ENCODE measurements at places on chromosomes 5 and 9.

GRCh38 chr5:35194635-35195471 lies 35.4 kb downstream of the PRLR start:
- DNase-seq, result no peak

GRCh38 chr5:136141561-136141960 lies 8.9 kb downstream of the SMAD5 start:
- no peak for DNase-seq

- DNase-seq, result no peak
Measured at GRCh38 chr9:27112235-27112634, 3.2 kb downstream of the TEK start.

GRCh38 chr5:50711280-50711679 lies 44.8 kb downstream of the PARP8 start:
- DNase-seq, result no peak

- DNase-seq, result no peak
Measured at GRCh38 chr9:92406477-92406876, 2.1 kb upstream of the OGN start.

- no peak for DNase-seq
Measured at GRCh38 chr9:82191082-82191770, 202.7 kb downstream of the SPATA31D1 start.

DNA sequence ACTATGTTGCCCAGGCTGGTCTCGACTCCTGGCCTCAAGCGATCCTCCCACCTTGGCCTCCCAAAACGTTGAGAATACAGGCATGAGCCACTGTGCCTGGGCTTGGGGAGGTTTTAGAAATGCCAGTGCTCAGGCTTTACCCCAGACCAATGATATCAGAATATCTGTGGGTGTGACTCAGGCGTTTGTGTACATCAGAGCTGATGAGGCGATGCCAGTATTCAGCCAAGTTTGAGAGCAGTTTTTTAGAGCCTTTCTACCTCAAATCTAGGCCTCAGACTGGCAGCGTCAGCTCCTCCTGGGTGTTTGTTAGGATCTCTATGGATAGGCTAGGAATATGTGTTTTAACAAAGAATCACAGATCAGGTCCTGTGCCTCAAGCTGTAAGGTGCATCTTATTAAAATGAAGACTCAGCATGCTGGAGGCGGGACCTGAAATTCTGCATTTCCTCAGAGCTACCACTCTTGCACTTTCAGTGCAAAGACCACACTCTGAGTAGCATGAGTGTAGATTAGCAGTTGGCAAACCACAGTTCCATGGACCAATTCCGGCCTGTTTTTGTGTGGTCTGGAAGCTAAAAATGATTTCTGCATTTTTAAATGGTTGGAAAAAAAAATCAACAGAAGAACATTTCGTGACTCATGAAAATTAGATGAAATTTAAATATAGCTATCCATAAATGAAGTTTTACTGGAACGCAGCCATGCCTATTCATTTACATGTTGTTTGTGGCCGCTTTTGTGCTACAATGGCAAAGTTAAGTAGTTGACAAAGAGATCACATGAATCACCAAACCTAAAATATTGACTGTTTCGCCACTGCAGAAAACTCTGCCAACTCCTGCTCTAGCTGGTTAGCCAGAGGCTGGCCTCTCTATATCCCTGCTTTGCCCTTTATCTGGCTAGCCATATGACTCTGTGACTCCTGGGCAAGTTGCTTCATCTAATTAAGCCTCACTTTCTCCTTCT lies 92.2 kb downstream of the KLF4 start:
- DNase-seq, result no peak

DNA sequence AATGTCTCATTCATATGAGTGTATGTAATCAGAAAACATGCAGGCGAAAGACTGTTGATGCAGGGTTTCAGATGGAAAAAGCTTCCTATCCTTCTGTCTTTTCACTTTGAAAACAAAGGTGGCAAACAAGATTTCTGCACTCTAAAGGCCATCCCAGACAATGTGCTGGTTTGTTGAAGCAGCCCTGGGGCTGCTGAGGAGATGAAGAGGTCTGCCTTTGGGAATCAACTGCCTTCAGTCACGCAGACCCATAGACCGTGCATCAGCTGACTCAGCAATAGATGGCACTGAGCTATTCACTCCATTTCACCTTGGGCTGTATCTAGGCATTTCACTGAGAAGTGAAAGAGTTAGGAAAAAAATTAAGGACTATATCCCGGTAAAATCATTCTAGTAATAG lies 60.5 kb upstream of the C5orf46 start:
- DNase-seq, result no peak

DNA sequence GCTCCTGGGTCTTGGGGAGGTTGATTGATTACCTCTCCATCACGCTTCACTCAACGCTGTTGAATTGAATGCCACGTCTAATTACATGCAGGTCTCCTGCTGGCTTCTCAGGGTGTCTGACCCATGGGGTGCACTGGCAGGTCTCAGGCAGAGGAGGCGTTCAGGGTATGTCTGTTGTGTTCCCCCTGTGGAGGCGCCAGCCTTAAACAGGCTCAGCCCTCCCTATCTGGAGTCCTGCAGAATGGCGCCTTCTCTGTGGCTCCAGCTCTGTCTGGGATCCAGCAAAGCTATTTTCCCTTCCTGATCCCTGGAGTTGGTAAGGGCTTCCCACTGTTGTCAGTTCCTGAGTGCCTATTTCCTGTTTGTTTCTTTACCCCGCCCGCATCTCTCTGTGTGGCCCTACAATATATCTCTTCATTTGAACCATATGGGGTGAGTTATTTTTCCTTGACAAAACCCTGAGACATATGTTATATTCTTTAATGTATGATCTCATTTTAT lies 150.0 kb downstream of the NTRK2 start:
- DNase-seq, result no peak

DNA sequence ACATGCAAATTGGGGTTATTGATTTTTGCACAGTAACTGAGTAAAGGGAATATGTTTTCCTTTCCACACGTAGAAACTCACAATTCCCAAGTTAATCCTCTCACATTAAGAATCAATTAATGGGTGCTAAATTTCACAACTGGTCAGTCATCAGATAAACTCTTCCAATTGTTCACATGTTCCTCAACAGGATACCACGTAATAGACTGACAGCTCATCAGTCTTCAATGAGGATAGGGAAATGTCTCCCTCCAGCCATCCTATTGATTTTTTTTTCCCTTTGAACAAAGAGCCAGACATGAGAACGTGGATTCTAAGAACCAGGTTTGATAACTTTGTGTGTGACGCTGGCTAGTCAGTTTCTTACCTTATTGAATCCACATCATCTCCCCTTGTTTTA lies 768 bp upstream of the CER1 start:
- no peak for DNase-seq

DNA sequence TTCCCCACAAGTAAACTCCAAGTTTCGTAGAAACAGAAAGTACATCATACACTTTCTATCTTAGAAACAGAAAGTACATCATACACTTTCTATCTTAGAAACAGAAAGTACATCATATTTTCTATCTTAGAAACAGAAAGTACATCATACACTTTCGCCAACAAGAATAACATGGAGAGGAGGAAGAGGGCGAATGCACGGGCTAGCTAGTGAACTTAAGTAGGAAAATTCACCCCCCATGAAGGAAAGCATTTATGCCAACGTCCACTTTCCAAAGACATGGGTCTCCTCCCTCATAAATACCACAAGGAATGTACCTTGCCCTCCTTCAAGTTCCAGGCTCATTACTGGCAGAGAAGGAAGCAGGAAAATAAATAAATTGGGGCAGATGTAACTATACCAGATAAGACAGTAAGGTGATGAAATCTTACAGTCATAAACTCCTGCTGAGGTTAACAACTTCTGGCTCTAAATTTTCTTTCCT lies 64.7 kb downstream of the FRMD3 start:
- DNase-seq, result no peak

DNA sequence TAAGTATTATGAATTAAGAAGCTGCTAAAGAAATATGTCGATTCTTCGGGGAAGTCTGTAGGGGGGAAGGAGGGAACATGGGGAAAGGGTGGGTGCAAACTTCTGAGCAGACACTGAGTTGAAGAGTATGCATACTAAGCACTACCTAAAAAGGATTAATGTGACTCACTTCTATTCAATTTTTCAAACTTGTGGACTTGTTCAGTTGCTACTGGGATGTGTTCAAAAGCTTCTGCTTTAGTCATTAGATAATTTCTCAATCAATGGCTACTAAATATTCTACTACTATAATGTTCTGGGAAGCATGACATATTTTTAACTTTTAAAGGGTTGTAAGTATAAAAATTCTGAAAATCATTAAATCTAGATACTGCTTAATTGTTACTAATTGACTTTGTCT lies 109.7 kb upstream of the FER start:
- DNase-seq, result no peak

- no peak for DNase-seq
Measured at GRCh38 chr5:83084336-83084735, 7.0 kb downstream of the XRCC4 start.

- no peak for DNase-seq
Measured at GRCh38 chr9:88574953-88575352, 40.0 kb downstream of the NXNL2 start.

DNA sequence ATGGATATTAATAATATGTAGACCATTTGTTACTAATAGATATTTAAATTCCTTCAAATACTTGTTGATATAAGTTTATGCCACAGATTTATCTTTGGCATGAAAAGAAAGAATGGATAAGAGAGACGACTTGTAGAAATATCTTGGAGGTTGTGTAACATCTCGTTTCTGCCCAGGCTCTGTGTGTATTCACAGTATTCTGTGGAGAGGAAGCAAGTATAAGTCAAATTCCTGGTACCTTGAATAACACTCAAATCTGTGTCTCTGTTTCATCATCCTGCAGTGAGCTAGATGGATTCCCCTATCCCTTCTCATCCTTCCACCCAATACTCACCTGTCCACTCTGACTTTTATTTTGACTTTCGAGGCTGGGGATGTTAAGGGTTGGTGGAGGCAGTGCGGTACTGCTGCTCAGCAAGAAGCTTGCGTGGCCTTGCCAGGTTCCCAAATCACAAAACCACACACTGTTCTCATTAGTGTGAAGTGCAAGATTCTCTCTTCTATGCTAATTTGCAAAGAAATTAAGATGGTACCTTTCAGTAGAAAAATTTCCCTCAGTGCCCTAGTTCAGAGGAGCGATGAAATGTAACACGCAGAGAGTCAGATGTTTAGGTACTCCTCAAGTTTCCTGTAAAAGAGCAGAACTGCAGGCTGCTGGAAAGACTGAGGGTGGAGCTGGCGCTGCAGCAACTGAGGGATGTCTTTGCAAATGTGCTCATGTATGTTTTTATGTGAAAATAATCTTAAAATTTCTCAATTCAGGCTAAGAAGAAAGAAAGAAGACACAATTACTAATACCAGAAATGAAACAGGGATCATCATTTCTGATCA lies 42.6 kb upstream of the ANKRD18A start:
- DNase-seq, result no peak

DNA sequence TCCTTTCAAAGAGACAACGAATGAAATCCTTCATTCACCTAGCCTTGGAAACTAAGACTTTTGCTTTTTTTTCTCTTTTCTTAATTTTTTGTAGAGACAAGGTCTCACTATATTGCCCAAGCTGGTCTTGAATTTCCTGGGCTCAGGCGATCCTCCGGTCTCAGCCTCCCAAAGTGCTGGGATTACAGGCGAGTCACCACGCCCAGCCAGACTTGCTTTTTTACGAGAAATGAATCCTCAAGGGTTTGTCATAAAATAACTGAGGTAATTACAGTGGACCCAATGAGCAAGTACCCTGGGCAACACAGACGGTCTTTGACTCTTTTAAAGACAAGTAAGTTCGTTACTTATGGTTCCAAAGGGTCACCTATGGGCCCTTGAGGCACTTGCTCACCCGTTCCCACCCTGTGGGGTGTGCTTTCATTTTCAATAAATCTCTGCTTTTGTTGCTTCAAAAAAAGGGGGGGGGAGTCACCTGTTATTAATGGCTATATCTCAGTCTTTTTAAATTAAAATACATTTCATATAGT lies 70.4 kb downstream of the TRPM6 start:
- no peak for DNase-seq

- DNase-seq, result no peak
Measured at GRCh38 chr9:109574061-109574882, 76.2 kb upstream of the PTPN3 start.

DNA sequence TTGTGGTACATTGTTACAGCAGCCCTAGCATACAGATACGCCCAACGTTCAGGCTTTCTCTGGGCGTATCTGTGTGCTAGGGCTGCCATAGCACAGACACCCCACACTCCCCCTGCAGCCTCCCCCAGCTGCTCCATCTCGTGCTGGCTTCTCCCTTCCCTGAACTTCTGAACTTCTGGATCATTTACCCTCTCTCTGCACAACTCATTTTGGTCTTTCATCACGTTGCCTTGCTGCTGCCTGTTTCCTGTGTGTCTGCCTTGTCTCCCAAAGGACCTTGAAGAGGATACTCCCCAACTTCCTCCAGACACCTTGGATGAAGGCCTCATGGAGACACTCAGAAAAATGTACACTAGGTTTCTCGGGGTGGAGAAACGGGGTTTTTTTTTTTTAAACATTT lies 37.3 kb downstream of the SLIT3 start:
- no peak for DNase-seq

GRCh38 chr5:139707445-139708003 lies 59.4 kb downstream of the CXXC5 start:
- no peak for DNase-seq

GRCh38 chr5:141313711-141314110 lies 6.9 kb downstream of the TAF7 start:
- no peak for DNase-seq

DNA sequence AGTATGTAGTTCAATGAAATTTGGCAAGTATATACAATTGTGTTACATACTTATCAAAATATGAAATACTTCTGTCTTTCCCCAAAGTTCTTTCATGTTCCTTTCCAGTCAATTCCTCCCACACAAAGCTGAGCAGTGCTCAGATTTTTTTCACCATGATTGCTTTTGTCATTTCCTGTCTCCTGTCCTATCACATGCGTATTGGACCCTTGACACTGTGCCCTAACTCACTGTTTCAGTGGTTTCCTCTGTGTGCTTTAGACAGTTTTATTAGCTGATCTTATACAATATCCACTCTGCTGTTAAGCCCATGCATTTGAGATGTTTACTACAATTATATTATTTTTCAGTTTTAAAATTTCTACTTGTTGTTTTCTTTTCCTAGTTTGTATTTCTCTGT lies 463.6 kb upstream of the MEF2C start:
- DNase-seq, result no peak

GRCh38 chr5:179887802-179888201 lies 19.9 kb downstream of the TBC1D9B start:
- no peak for DNase-seq

GRCh38 chr9:77714077-77714549 lies 66.0 kb upstream of the GNA14 start:
- no peak for DNase-seq

DNA sequence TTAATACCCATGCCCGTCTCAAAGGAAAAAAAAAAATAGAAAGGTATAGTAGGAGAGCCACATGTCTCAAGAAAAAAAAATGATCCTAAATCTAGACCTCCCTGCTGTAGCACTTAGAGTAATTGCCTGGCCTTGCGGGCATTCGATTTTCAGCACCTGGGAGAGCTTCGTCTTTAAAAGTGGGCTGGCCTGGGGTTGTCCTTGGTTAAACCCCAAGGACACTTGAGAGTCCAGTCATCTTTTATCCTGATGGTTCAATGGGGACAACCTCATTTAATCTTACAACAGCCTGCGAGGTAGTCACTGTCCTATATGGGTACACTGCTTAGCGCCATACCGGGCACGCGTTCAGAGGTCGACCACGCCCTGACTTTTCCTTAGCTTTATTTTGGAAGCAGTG lies 60.1 kb downstream of the MAT2B start:
- no peak for DNase-seq

- no peak for DNase-seq
Measured at GRCh38 chr9:83274787-83275186, 211.8 kb upstream of the RASEF start.

All from stimulated activated CD8-positive, alpha-beta memory T cell treated with anti-CD3 and anti-CD28 coated beads, Interleukin-7, amount 100 ng/mL, for 24 hours (primary cell).